ENCODE measurements at places on chromosomes 5 and 9.

- no peak for DNase-seq
Measured at GRCh38 chr5:116475338-116475737, 99.3 kb downstream of the SEMA6A start.

DNA sequence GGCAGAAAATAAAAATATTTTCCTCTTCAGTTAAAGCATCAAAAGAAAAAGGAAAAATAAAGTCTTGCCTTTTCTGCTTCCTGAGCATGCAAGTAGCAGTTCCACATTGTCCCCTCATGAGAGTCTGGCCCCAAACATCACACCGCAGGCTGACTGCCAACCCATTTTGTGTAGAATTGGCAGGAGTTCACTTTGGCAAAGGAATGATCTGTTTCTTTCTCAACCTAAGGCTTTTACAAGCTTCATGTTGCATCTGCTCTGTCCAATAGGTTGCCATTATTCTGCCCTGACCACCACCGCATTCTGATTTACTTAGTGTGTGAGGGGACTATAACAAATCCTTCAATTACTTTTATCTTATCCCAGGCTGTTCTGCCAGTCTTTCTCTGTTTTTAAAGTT, 249.5 kb downstream of the ISL1 start:
- no peak for DNase-seq

DNA sequence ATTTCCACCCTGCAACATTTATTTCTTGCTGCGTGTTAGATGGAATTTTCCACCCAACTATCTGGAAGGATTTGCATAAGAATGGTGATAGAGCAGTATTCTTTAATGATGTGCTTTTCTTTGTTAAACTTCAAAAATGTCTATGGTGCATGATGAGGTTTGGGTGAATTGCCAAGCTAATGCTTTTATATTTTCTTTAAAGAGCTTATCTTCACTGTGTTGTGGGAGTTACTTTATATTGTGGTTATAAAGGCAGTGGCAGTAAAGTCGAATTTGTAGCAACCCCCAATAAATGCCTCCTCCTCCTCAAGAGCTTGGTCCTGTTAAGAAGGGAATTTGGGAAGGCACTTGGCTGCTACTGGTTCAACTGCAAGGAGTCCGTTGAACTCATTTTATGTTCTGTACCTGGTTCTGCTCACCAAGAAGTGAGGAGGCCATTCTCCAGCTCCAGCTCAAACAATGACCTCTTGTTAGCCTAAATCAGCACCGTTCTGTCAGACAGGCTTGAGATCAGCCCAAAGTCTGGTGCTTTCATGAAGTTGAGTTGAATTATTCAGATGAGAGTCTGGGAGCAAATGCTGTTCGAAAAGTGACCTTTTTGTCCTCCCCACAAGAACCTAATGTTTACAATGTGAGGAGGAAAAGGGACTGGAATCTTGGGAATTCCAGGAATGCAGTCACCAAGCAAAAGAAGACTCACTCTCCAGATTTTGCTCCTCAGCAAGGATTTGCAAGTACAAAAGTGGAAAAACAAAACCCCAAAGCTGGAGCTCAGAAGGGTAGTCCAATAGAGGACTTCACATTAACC, 217.0 kb downstream of the TMEM38B start:
- DNase-seq: peak; percentile 9

DNA sequence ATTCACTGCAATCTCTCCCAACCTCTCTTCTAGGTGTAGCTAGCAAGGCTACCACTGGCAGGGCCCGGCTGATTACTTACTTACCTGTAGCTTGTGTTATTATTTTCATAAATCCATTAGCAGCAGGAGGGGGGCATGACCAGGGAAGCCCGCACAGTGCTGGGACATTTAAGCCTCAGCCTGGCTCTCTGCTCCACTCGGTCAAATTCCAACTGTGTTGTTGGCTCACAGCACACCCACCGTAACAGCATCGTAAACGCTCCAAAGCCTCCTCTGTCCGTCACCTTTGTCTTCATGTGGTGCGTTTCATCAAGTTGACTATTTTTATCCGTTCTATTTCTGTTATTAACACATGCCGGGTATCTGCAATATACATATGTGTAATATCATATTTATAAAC, 264.7 kb downstream of the NSG2 start:
- no peak for DNase-seq

GRCh38 chr9:113511856-113512761, 48.6 kb downstream of the RGS3 start:
- DNase-seq: no peak

GRCh38 chr5:171369056-171369455, 18.6 kb upstream of the NPM1 start:
- no peak for DNase-seq

GRCh38 chr5:10602031-10602806, 38.3 kb downstream of the ANKRD33B start:
- no peak for DNase-seq

DNA sequence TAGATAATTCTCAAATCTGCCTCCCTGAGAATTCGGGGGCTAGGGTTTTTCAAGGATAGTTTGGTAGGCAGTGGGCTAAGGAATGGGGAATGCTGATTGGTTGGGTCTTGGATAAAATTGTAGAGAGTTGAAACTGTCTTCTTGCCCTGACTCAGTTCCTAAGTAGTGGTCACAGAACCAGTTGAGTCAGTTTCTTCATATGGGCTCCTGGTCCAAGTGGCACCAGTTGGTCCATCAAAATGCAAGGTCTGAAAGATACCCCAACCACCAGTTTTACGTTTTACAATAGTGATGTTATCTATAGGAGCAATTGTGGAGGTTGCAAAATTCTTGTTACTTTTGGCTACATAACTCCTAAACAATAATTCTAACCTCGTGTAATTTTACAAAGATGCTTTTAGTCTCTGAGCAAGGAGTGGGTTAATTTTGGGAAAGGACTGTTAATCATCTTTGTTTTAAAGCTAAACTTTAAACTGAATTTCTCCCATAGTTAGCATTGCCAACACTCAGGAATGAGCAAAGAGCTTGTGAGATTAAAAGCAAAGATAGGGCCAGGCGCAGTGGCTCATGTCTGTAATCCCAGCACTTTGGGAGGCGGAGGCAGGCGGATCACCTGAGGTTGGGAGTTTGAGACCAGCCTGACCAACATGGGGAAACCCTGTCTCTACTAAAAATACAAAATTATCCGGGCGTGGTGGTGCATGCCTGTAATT, 7.7 kb downstream of the CDK7 start:
- DNase-seq: no peak

GRCh38 chr5:156991714-156992113, 28.7 kb upstream of the TIMD4 start:
- DNase-seq: no peak

- no peak for DNase-seq
Measured at GRCh38 chr9:110622368-110622767, 42.8 kb upstream of the SVEP1 start.

DNA sequence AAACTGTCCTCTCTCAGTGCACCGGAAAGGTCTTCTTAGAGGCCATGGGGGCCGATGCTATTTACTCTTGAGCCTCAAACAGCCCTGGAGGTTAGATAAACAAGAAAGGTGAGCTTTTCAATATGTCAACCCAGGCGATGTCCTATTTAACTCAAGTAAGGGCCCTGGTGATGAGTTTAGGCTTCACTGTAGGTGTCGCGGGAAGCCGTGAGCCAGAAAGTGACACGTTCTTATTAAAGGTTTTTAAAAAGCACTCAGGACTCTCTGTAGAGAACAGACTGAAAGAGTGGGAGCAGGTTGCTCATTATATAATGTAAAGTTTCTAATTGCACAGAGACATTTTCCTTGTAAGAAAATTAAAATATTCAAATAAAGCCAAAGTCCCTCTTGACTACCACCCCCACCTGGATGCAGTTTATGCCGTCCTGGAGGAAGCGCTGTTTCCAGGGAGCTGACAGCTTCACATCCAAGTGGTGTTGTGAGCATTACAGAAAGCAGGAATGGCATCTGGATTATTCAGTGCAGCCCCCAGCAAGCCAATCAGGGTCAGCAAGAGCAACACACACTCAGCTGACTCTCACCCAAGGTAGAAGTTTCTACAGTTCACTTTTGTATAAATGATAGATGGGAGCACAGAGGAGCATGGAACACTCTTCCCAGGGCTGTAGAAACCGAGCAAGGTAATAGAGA, 280.3 kb downstream of the DRD1 start:
- DNase-seq: no peak

DNA sequence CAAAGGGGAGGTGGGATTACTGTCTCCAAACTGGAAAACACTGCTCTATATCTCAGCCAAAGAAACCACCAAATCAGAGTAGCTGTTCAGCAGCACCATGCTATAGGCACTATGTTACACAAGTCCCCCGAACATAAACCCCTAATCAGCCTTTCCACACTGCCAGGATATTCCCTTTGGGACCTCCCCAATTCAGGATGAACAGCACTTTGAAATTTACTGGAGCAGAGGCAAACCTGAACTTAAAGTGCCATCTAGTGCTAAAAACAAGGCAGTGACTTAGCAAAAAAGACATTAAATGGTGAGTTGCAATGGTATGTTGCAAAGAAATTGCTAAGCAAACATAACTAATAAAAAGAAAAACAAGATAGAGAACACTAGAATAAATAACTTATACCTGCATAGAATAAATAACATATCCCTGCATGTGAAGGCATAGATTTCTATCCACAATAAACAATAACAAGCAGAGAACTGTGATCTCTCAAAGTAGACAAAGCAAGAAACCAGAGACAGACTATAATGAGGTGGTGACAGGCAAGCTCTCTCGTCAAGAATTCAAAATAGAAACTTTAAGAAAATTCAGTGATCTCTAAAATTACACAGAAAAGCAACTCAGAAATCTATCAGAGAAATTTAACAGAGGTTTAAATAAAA, 584.4 kb upstream of the ACO1 start:
- peak; percentile 41 for DNase-seq

GRCh38 chr5:136040746-136041415, 12.1 kb downstream of the TGFBI start:
- DNase-seq: peak; percentile 85
